Bronchial epithelial cell (primary cell): ENCODE measurements at places on chromosomes 2 and 18. TPM values are rescaled to one million over a fixed set of nuclear protein-coding genes. Genes with fewer than 3 reads are reported as not detected.
A peak's percentile ranks its signal among the peaks of the same experiment; 100 is the strongest.

DNA sequence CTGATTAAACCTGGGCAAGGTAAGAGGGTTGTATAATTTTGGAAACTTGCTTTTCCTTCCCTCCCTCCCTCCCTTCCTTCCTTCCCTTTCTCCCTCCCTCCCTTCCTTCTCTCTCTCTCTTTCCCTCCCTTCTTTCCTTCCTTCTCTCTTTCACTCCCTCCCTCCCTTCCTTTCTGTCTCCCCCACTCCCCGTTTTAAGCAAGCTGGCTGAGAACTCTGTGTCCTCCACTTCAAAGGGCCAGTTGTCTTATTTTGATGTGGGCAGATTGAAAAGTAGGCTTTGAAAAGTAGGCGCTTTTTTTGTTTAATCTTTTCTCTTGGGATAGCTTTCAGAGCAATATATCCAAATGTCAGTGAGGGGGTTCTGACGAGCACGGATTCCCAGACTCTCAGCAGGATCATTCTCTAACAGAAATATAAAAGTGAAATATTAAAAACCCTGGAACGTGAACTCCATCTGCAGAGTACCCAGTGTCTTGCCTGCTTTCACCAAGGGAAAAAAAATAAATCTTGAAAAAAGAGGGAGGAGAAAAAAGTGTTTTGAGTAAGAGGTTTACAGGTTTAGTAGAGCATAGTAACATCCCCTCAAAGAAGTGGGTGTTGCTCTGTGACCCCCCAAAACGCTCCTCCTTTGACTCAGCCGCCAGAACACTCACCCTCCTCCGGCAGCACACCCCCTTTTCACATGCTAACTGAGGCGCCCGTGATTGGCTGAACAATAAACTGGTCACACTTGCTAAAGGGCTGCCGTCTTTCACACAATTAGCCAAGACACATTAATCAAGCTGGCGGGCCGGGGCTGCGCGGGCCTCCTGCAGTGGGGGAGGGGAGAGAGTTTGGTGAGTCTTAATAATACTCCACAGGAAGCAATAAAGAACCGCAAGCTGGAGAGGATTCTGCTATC lies 52.2 kb downstream of the CDK15 start:
- DNase-seq, result peak; percentile 18

GRCh38 chr2:192952245-192952644 lies 757.5 kb upstream of the TMEFF2 start:
- no peak for DNase-seq

DNA sequence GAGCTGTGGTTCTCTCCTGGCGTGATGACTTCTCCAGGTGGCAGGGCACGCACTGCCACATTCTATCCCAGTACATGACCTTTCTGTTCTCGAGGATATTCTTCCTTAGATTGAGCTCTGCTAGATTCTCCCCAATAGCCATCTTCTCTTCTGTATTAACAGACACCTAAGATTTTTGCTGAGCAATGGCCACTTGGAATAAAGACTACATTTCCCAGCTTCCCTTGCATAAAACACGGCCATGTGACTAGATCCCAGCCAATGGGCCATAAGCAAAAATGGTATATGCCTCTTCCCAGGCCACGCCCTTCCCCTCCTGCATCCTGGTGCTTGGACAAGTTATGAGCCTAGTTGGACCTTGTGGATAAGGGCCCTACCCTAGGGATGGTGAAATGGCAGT lies 82.1 kb downstream of the EIF2AK3 start:
- peak; percentile 45 for DNase-seq

Gene EPHA4
- 6.1 and 14.7 TPM in 2 replicates for total RNA-seq

Gene C2orf78
- not detected in 2 replicates for total RNA-seq
